ENCODE measurements at places on chromosomes 2 and 18.

GRCh38 chr2:39738936-39739335 lies 40.1 kb downstream of the THUMPD2 start:
- no peak for DNase-seq

DNA sequence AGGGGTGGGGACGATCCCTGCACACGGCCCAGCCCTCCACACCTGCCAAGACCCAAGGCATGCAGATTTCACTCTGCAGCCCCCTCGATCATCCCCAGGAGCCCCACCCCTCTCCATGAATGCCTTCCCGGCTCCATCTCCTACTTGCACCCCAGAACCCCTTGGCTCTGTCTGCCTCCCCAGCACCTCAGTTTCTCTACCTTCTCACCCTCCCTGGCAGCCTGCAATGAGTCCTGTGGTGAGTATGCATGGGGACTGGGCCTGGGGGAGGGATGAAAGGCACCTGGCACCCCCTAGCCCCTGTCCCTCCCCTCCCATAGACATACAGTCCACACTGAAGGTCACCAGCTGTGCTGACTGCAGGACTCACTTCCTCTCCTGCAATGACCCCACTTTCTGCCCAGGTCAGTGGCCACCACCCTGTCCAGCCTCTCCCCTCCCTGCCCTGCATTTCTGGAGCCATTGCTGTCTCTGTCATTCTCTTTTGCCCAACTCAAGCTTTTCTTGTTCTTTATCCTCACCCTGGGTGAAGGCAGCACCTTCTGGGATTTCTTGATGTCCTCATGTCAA lies 1.0 kb downstream of the TEX51 start:
- DNase-seq: no peak

GRCh38 chr2:27336173-27336572 lies 13.3 kb upstream of the MPV17 start:
- no peak for DNase-seq

GRCh38 chr2:143501106-143501676 lies 372.0 kb downstream of the ARHGAP15 start:
- no peak for DNase-seq

- DNase-seq: no peak
Observed at GRCh38 chr18:62524440-62525200, 1.8 kb downstream of the ZCCHC2 start.

DNA sequence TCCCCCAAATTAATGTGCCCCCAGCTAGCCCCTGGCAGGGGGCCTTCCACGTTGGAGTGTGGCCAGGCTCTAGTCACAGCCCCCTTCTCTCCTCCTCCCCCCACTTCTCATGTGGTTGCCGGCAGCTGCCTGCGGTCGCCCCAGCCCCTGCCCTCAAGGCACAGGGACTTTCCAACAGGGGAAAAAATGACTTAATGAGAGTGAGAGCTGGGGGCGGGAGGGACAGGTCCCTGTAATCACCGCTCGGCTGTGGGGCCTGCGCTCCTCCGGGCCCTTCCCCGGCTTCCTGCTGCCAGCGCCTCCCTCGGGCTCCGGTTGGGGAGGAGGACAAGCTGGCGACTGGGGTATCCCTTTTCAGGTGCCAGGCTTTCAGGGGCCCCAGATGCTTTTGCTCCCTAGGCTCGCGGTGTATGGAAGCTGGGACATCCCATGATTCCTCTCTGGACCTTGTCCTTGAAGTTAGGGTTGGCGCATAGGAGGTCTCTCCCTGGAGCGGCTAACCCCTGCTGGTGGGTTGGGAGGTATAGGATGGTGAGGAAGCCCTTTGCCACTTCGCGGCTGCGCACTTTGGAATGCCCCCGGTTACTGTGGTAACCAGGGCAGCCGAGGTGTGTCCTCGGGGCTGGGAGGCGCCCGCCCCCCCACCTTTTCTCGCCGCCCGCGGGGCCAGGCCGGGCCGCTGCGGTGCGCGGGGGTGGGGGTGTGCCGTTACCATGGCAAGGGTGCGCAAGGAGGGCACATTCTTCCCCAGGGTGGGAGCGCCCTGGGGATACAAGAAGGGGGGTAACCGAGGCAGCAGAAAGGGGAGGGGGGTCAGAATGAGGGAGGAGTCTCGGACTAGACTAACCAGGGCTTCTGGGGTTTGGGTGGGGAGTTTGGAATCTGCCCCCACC lies 16.1 kb downstream of the WNT10A start:
- DNase-seq: no peak

DNA sequence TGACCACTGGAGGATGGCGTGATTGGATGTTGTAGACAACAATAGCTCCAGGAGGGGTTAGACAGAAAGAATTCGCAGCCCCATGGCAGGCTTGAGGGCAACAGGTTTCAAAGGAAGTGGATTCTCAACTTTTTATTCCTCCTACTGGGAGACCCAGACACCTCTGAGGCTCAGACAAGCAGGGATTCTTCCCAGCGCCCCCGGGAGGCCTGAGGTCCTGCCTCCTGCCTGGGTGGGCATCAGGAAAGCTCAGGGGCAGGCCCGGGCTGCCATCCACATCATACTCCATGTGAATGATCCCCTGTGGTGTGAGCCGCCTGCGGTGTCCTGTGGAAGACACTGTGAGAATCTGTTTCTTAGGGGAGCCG lies 203.5 kb downstream of the CYP26B1 start:
- DNase-seq: no peak

- no peak for DNase-seq
Observed at GRCh38 chr2:237408335-237409000, 5.5 kb downstream of the COL6A3 start.

DNA sequence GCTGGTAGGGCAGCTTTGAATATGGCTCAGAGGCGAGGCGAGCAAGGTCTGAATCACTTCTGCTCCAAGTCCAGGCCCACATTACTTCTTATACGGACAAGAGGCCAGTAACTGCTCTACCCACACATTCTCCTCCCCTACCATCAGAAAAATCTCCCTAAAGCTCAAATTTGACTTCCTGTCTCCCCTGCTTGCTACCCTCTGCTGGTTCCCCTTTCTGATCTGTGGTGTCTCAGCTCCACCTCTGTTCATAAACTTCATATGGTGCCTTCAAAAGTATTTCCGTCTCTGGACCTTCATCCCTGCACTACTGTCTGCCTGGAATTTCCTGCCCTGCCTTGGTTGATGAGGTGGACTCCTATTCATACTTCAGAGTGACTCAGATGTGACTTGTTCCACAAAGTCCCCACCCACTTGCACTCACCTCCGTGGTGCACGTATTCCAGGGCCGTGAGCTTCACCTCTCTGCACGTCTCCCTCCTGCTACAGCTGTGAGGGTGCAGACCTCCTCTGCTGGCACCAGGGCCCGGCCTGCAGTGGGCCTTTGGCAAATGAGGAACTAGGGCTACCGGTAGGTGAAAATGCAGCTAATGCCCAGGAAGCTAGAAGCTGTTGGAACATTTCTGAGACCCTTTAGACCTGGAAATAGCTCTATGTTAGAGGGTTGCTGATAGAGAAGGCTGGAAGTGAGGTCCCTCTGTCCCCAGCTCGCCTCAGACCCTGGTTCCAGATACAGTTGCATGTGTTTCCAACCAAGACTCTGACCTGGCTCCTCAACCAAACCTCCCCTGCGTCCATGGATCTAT lies 24.6 kb upstream of the KCMF1 start:
- DNase-seq: no peak

GRCh38 chr18:62590799-62591590 lies 68.2 kb downstream of the ZCCHC2 start:
- no peak for DNase-seq

DNA sequence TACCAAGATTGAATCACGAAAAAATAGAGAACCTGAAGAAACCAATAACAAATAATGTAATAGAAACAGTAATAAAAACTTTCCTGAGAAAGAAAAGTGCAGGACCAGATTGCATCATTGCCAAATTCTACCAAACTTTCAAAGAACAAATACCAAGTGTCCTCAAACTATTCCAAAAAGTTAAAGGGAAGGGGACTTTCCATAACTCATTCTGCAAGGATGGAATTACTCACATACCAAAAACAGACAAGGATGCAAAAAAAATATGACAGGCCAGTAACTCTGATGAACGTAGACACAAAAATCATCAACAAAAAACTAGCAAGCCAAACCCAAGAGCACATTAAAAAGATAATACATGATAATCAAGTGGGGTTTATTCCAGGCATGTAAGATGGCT lies 172.3 kb upstream of the SLC35G4 start:
- DNase-seq: no peak

- no peak for DNase-seq
Observed at GRCh38 chr2:66239655-66240054, 195.3 kb upstream of the MEIS1 start.

DNA sequence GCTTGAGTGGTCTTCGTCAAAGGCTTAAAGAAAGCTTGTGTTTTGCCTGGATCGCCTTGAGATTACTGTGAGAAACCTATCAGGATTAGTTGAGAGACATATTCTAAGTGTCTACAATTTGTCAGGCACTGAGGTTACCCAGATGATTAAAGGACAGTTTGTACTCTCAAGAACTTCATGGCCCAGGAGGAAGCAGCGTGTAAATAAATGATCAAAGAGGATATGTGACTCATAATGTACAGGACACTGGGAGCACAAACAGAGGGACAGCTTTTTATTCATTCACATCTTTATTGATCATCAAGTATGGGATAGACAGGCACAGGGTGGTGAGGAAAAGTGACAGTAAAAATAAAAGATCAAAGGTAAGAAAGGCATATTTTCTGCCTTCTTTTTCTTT lies 152.6 kb upstream of the FSHR start:
- DNase-seq: no peak

DNA sequence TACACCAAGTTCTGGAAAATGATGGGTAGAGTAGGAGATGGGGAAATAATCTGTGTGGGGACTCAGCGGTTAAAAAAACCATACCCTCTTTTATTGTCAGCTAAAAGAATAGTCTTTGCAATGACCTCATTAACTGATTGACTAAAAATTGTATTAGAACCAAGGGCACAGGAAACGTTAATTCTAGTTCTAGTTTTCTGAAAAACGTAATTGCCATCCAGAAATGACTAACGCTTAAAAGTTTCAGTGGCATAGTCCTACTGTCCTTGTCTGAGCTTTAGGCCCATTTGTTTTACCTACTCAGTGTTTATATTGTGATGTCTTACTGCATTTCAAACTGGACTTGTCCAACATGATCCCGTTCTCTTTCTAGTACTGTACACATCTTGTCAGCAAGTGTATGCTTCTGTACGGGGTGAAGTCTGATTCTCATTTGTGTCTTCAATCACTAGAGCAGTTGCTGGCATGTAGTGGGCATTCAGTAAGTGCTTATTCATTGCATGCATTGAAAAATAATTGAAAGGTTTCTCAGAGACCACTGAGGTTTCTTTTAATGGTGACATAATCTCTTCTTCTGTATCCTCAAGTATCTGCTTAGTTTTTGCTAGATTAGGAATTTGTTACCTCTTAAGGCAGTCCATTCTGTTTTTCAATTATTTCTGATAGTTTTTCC lies 81.5 kb downstream of the ZNF407 start:
- DNase-seq: no peak

GRCh38 chr2:111923276-111923804 lies 24.9 kb downstream of the MERTK start:
- DNase-seq: no peak

- no peak for DNase-seq
Observed at GRCh38 chr2:26822877-26823276, 25.1 kb upstream of the DPYSL5 start.

- no peak for DNase-seq
Observed at GRCh38 chr2:161965994-161966393, 108.0 kb downstream of the DPP4 start.

DNA sequence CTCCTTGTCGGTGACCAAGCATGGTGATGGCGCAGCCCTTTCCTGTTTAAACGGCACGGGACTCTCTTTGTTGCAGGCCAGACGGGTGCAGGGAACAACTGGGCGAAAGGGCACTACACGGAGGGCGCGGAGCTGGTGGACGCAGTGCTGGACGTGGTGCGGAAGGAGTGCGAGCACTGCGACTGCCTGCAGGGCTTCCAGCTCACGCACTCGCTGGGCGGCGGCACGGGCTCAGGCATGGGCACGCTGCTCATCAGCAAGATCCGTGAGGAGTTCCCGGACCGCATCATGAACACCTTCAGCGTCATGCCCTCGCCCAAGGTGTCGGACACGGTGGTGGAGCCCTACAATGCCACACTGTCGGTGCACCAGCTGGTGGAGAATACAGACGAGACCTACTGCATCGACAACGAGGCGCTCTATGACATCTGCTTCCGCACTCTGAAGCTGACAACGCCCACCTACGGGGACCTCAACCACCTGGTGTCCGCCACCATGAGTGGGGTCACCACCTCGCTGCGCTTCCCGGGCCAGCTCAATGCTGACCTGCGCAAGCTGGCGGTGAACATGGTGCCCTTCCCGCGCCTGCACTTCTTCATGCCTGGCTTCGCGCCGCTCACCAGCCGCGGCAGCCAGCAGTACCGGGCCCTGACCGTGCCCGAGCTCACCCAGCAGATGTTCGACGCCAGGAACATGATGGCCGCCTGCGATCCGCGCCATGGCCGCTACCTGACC lies 17.1 kb downstream of the TUBB6 start:
- no peak for DNase-seq

DNA sequence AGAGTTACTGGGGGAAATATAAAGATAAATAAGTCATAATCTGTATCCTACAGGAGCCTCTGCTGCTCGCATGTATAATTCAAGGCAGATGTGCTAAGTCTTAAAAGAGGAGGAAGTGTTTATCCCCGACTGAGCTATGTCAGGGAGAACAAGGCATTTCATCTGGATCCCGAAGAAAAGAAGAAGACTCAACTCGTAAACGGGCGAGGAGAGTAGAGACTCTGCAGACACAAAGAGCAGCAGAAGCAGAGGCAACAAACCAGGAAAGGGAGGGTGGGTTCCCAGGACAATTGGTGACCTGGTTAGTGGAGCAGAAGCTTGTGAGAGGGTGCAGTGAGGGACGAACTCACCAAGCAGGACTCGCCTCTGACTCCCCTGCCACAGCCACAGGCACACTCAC lies 368.6 kb downstream of the EIPR1 start:
- no peak for DNase-seq

- peak; percentile 54 for DNase-seq
Observed at GRCh38 chr2:55175254-55176093, 56.6 kb downstream of the CLHC1 start.

- DNase-seq: no peak
Observed at GRCh38 chr2:219022041-219022440, 19.3 kb downstream of the CFAP65 start.

DNA sequence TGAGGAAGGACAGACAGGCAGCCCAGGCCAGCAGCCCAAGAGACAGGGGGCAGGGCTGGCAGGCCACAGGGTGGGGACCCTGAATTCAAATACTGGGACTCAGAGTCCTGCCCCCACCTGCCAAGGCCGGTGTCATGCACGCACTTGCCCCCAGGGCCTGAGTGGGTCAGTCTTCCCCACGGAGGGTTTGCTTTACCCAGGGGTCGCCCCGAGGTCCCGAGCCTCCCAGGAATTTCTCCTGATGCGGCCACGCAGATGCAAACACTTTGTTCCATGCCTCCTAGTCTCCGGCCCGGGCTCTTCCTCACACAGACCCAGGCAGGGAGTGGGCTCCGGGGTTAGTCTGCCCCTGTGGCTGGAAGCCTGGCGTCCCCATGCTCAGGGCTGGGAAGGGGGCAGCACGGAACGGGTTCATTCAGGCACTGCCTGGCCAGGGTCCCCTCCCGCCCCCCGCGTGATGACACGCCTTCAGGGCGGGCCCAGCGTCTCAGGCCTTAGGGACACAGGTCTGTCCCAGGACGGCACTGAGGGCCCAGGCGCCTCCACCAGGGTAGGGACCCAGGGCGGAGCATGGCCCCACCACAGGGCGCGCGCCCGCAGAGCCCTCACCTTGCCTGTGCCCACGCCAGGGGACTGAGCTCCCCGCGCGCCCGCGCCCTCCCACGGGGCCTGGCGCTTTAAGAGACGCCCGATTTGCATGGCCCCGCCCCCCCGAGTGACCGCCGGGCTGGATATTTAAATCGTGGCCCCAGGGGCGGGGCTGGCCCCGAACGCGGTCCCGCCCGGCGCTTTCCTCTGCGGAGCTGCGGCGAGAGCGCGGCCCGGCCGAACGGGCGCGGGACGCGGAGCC lies at the start of gene SNED1:
SNED1 (plus strand) TSS at position 763 of the 850 bp plus-strand sequence. CDS start 220 bp downstream, outside the sequence.
- no peak for DNase-seq
